ENCODE measurements at places on chromosomes 1 and 21.
A peak's percentile ranks its signal among the peaks of the same experiment; 100 is the strongest.

DNA sequence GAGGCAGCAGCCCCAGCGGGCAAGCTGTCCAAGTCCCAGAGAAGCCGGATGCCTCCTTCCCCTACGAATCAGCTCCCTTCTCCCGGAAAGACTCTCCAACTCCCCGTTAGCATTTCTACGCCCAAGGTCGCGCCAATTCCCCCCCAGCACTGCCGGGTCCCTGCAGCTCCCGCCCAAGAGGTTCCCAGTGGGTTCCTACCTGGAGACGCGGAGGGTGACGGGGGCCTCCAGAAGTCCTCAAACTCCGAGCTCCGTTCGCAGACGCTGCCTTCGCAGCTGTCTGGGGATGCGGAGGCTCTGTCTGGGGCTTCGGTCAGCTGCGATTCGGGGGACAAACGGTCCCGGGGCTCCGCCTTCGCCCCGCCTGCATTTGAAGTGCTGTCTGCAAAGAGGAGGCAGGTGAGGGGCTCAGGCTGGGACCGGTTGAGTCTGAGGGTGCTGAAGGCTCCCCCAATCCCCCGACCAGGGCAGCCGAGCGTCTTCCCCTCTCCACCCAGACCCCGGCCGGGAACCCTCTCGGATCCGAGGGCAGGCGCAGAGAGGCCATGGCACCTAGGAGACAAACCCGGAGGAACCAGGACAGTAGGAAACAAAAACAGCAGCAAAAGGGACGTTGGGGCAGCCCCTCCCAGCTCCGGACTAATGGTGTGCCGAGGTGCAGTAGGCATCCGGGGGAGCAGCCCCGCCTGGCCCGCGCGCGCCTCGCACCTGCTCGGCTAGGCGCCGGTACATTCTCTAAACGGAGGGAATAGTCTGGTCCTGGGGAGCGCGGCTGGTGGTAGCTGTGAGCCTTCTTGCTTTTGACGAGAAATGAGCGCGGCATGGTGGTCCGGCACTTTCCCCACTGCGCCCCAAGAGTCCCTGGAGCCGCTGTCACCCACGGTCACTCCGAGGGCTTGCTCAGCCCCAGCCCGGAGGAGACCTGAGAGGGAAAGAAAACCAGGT lies 3.8 kb downstream of the GFI1 start:
- peak; percentile 49 for DNase-seq

DNA sequence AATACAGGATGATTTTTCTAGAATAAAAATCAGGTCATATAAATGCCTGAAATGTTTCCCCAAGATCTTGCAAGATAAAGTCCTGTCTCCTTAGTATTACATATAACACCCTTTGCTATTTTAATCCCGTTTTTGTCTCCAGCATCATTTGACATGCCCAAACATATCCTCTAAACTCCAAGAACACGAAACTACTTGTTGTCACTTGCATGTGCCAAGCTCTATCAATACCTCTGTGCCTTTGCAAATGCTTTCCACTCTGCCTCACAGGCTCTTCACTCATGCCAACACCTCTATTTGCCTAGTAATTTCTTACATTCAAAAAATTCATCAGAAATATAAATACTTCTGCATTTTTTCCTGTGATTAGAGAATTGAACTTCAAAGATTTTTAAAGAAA lies 37.9 kb downstream of the LRRIQ3 start:
- no peak for DNase-seq

DNA sequence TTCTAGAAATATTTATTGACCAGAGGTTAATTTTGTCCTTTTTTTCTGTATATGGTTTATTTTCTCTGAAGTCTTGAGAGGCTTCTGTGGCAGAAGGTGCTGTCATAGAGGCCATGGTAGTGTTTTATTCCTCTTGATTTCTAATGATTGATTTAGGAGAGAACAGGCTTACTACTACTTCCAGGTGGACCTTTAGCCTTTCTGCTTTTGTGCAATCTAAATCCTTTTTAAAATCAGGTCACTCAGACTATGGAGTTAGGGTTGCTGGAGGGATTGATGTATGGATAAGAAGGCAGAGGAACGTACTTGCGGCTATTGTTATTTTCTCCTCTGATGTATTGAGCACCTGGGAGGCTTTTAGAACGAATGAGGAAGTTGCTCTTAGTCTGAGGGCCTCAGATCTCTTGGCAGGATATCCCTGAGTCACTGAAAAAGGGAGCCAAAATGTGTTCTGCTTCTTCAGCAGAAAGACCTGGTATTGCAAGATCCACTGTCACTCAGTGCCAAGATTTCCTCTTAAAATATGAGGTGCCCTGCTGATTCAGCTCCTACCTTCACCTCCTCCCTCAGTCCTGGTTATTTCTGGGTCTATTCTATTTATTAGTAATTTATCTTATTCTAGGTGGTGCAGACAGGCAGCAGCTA lies 277.4 kb downstream of the ZNF648 start:
- no peak for DNase-seq

- no peak for DNase-seq
Observed at GRCh38 chr1:18001725-18002124, 105.9 kb upstream of the IGSF21 start.

DNA sequence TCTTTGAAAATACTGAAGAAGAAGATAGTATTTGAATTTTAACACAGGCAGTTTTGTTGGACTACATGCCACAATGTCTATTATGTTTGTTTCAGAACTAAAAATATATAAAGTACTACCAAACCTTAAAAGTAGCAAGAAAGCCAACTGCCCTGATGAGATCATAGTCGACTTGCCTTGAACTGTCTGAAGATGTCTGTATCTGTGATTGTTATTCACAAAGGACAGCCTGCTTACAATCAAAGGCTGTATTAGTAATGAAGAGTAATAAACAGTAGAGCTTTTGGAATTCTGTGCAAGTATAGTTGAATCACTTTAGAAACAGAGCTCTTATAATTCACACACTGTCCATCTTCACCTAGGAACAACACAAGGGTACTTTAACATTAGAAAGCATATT lies 228.3 kb downstream of the NCAM2 start:
- no peak for DNase-seq

- no peak for DNase-seq
Observed at GRCh38 chr21:18603980-18604379, 200.4 kb upstream of the TMPRSS15 start.

DNA sequence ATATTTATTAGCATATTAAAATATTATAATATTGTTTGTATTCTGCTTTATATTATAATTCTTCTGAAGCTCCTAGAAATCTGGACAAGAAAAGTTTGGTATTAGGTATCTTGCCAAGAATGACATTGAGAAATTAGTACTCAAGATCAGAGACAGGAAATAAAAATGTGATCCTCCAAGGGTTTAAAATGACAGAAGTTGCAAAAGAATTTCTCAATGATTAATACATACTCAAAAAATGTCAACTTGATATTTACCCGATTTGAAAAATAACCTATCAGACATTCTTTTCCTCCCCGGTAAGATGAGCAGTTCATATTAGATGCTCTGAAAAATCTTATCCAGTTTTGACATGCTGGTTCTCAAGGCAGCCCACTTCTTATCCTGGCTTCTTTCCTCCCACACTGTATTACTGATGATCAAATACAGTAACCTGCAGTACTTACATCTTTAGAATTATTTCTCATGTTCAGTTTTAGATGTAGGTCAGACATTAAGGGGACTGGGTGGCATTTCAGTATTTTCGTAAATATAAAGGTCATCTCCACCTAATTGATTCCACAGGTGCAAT lies 55.3 kb downstream of the CACHD1 start:
- no peak for DNase-seq

DNA sequence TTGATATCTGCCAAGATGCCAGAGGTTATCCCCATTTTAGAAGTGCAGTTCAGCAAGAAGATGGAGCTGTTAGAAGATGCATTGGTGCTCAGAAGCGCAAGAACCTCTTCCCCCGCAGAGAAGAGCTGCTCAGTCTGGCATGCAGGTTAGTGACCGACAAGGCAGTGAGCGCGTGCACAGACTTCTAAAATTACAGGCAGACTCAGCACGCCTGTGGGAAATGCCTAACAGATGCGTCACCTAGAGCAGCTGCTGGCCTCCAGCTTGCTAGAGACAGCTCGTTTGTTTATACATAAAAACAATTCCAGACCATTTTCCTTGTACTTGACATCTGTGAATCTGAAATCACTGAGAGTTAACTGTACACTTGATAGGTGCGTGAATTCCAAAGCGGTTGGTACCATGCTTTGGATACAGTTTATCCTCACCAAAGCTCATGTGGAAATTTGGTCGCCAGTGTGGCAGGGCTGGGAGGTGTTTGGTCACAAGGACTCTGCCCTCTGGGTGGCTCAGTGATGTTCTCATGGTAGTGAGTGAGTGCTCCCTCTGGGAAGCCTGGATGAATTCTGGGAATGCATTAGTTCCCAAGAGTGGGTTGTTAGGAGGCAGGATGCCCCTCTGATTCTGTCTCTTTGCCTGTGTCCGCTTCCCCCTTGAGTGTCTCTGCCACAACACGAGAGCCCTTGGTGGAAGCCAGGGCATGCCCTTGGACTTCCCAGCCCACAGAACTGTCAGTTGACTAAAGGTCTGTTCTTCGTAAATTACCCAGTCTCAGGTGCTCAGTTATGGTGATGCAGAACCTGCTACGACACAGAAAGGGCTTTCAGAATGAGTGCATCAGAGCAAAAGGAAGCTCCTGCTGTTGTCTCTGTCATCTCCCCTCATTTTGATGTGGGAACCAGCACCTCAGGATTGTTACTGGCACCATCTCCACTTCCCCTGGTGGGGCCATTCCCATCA lies 24.4 kb downstream of the SNAP47 start:
- DNase-seq: no peak

- DNase-seq: peak; percentile 80
Observed at GRCh38 chr1:225962440-225962975, 21.5 kb upstream of the LEFTY2 start.

GRCh38 chr1:2188336-2188735 lies 6.2 kb downstream of the FAAP20 start:
- no peak for DNase-seq

GRCh38 chr1:206558794-206559671 lies 51.7 kb downstream of the RASSF5 start:
- no peak for DNase-seq

DNA sequence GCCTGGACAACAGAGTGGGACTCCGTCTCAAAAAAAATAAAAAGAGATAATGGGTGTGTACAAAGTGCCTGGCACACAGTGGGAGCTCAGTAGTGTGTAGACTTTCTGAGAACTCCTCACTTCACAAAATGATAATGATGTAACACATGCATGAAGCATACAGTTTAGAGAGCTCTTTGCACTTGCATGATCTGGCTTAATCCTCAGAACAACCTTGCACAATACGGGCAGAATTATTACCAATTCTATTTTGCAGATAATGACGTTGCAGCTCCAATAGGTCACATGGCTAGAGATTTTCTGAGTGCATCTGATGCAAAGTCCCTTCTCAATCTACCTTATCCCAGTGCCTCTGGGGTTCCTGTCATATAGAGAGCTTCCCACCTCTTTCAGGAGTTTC lies 71.4 kb downstream of the CD247 start:
- no peak for DNase-seq

GRCh38 chr1:211559222-211560010 lies 19.5 kb downstream of the SLC30A1 start:
- no peak for DNase-seq

GRCh38 chr1:41045740-41046139 lies 24.2 kb upstream of the SLFNL1 start:
- DNase-seq: no peak

DNA sequence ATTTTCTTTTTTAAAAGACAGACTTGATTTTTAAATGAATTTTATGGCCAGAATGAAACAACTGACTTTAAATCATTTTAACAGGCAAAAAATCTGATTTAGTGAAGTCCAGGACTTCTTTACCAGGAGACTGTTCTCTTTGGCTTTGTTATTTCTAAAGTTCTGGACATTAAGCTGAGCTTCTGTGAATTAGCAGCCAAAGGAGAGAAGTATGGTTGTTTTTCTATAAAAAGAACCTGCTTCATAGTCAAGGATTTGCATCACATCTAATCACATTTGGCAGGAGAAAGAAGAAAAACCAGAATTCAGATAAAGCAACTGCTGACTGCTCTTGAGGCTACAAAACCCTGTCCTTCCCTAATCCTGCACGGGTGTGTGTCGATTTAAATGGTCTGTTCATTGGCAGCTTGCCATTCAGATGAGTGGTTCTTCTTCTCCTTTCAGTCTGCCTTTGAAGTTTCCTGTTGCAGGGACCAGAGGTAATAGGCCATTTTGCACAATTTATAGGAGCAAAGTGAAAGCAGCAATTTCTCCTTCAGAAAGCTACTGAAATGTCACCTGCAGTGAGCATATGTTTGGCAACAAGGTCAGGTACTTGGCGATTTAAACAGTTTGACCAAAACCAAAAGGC lies 215.4 kb downstream of the OLFM3 start:
- no peak for DNase-seq

- DNase-seq: peak; percentile 17
Observed at GRCh38 chr1:51622455-51622913, 5.6 kb downstream of the OSBPL9 start.

GRCh38 chr1:62810420-62811274 lies 26.7 kb downstream of the ATG4C start:
- no peak for DNase-seq

DNA sequence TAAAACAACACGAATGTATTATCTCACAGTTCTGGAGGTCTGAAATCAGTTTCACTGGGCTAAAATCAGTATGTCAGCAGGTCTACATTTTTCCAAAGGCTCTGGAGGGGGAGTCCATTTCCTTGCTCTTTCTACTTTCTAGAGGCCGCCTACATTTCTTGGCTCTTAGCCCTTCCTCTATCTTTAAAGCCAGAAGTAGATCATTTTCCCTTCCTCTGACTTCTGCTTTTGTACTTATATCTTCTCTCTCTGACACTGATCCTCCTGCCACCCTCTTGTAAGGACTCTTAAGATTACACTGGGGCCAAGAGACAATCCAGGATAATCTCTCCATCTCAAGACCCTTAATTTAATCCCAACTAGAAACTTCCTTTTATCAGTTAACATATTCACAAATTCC lies 41.4 kb downstream of the MSH4 start:
- DNase-seq: no peak

- DNase-seq: no peak
Observed at GRCh38 chr1:160868141-160868540, 5.5 kb upstream of the CD244 start.

DNA sequence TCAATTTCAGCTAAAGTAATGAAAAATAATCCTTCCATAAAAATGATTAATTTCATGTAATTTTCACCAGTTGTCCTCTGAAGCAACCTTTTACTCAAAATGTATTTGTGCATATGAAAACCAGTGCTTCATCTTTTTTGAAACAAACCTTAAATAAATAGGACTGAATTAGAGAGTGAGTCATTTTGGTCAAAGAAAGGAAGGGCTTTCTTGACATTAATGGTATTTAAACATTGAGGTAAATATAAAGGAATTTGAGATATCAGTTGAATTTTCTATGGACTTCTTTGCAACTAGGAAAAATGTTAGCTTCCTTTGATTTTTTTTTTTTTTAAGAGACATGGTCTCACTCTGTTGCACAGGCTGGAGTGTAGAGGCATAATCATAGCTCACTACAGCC lies 38.7 kb downstream of the SNX7 start:
- no peak for DNase-seq

DNA sequence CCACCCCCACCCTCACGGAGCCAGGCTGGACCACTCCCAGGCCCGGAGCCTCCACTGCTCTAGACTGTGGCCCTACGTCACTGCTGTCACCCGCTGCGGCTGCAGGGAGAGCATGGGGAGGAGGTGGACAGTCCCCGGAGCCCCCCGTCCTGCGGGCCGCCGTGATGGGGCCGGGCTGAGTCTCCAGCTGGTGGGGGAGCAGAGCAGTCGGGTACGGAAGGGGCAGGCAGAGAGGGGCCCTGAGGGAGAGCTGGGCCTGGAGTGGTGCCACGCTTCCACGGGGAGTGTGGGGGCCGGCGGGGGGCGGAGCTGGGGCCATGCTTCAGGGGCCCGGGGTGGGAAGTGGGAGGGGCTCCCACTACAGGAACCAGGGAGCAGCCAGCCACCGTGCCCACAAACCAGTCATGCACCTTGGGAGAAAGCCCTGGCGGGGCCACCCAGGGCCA lies 98.9 kb upstream of the KCNK1 start:
- DNase-seq: no peak

- DNase-seq: no peak
Observed at GRCh38 chr1:97078872-97079271, 357.3 kb downstream of the PTBP2 start.

All from stimulated activated CD4-positive, alpha-beta T cell treated with anti-CD3 and anti-CD28 coated beads, Interleukin-15, amount 100 ng/mL, for 24 hours (primary cell).